ENCODE measurements at places on chromosomes 12 and 14.

DNA sequence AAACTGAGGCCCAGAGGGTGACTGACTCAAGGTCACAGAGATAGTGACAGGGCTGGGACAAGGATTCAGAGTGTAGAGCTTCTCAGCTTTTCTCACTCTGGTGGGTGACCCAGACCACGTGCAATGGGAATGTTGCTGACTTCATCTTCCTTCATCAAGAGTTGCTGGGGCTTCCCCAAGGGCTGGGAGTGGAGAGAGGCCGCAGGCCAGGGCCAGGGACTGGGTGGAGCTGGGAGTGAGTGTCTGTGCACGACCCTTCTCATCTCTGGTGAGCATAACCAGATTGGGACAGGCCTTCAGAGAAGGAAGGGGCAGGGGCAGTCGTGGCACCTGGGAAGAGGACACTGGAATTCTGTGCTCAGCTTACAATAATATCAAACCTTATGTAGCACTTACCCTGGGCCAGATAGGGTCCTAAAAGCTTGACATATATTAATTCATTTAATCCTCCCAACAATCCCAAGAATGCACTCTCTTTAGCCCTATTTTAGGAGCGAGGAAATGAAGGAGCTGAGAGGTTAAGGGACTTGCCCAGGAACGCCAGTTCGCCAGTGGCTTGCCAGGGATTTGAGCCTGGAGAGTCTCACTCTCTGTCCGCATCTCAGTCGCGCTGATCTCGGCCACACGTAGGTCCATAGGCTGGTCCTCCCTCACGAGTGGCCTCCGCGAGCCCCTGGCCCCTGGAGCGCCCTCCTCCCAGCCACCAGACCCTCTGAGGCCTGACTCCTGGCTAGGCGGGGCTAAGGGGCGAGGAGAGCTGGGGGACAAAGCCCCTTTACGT lies 15.8 kb downstream of the KRT18 start:
- no peak for DNase-seq

GRCh38 chr12:110785240-110785639 lies 42.5 kb upstream of the PPP1CC start:
- DNase-seq, result no peak

GRCh38 chr14:75141967-75142366 lies 15.1 kb upstream of the NEK9 start:
- no peak for DNase-seq

- no peak for DNase-seq
These were observed 158.9 kb upstream of the EEA1 start for GRCh38 chr12:93087840-93088610.

- DNase-seq, result peak; percentile 71
These were observed 89.7 kb downstream of the GLT1D1 start for GRCh38 chr12:128942960-128943477.

GRCh38 chr12:114476159-114476558 lies 70.2 kb upstream of the TBX5 start:
- no peak for DNase-seq

- DNase-seq, result no peak
These were observed 68.7 kb downstream of the EID3 start for GRCh38 chr12:104372061-104372720.

DNA sequence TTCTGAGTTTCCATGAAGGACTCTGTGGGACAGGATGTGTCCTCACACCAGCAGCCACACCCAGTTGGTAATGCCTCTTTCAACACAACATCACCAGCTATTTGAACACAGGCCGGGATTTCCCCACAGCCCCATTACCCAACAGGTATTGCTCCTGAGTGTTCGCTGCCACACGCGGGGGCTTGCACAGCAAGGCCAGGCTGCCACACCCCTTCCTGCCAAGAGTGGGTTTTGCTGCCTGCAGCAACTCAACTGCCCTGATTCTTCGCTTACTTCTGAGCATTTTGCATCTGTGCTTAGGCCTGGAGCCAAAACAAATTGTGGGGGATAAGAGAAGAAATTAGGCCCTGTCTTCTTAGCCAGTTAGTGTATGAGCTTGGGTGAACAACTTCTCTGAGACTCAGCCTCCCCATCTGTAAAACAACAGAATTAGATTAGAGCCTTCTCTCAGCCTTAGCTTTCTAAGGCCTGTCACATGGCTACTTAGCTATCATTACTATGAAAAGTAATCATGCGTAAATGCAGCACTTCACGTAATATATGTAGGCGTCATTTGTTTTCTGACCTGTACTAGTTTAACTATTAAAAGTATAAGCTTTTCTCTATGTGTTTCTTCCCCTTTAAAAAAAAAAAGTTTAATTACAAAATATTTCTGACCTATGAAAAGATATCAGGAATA lies 20.0 kb downstream of the CKAP4 start:
- no peak for DNase-seq

- no peak for DNase-seq
These were observed 2.6 kb upstream of the KRT71 start for GRCh38 chr12:52555577-52555976.

DNA sequence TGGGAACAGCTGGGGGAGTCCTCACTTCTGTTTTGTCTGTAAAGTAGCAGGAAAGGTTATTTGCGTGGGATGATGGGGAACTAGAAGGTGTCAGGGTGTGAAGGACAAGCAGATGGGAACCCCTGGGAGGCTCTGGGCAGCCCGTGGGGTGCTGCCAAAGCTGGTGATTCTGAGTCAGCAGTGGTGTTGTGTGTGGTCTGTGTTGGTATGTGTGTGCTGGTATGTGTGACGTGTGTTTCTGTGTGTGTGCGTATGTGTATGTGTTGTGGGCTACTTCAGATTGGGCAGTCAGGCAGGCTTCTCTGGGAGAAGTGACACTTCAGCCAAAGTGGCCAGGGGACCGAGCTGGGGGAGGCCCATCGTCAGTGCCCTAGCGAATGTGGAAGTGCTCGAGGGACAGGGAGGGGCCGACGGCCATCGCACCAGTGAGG lies 15.3 kb upstream of the BDKRB2 start:
- no peak for DNase-seq

GRCh38 chr12:63999853-64000252 lies 155.4 kb downstream of the SRGAP1 start:
- no peak for DNase-seq

- DNase-seq, result no peak
These were observed 5.5 kb upstream of the SERPINA11 start for GRCh38 chr14:94458096-94458495.

DNA sequence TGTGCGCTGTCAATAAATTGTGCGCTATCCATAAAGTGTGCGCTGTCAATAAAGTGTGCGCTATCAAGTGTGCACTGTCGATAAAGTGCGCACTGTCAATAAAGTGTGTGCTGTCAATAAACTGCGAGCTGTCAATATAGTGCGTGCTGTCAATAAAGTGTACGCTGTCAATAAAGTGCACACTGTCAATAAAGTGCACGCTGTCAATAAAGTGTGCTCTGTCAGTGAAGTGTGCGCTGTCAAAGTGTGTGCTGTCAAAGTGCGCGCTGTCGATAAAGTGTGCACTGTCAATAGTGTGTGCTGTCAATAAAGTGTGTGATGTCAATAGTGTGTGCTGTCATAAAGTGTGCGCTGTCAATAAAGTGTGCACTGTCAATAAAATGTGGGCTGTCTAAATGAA lies 2.9 kb upstream of the CHGA start:
- no peak for DNase-seq

DNA sequence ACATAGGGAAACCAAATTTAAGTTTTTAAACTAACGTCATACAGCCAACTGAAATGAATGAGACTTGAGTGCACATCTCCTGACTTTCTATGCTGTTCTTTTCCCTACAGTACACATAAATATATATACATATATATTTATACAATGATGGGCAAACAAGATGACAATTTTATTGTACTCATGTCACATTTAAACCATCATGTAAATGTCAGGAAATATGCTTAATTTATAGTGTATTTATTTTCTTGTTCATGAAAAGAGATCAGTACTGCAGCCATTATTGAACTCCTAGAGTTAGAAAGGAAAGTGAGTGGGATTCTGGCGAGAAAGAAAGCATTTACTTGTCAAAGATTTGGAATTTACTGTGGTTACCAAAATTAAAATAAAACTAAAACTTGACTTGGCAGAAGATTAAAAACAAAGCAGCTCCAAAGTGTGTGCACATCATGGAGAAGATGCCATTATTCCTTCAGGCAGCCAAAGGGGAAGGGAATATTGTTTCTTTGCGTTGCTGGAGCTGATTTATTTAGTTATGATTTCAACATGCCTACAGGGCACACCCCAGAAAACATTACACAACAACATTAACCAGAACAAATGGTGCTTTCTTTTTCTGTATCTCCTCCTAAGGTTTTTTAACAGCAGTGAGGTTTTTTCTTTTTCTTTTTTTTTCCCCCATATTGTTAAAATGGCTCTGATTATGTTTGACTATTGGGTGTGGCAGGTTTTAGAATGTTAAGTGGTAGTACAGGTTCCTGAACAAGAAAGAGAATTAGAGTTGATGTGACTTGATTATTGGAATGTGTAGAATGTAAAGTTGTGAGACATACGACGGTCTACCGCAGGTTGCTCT lies 144.6 kb downstream of the RAD51B start:
- DNase-seq, result no peak

GRCh38 chr14:85533023-85533860 lies 3.3 kb downstream of the FLRT2 start:
- DNase-seq, result no peak

DNA sequence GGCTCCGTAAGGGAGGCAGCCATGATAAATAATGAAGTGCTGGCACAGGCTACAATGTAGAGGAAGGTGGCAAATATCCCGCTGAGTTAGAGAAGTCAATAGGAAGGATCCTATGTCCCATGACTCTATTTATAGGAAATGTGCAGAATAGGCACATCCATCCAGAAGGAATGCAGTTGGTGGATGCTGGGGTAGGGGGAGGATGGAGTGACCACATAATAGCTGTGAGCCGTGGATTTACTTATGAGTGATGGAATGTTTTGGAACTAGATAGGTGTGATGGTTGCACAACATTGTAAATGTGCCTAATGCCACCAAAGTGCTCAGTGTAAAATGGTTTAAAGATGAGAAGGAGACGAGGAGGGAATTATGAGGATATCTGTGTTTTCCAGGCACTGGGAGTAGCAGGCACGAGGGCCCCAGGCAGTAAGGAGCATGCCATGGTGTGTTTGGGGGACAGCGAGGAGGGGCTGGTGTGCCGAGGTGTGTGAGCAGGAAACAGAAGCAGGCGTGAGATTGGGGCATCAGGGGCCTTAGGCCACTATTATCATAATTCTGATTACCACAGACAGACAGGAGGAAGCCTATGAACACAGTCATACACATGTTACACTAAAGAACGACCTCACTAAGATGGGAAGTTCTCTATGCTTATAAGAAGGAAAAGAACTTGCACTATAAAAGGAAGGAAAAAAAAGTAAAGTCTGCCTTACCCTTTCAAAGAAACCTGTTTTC lies 837.3 kb upstream of the TMEM132C start:
- DNase-seq, result no peak

DNA sequence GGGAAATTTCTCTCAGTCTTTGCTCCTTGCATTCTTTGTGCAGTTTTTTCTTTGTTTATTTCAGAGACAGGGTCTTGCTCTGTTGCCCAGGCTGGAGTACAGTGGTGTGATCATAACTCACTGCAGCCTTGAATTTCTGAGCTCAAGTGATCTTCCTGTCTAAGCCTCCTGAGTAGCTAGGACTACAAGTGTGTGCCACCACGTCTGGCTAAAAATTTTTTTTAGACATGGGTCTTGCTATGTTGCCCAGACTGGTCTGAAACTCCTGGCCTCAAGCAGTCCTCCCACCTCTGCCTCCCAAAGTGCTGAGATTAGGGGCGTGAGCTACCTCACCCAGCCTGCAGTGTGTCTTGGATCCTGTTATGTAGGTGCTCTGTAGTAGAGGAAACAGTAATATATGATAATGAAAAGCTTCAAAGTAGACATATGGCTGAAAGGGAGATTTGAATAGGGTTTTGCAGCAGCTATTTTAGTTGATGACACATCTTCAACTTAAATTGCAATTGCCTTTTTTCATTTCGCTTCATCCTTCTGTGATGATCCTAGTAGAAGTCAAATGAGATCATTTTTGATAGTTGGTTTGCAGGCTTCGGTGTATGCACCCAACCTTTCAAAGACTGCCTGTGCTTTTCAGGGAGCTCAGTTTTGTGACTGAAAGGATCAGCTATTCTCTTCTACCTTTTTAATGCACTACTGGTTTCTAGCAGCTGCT lies 75.4 kb downstream of the FUT8 start:
- DNase-seq, result no peak

Data from NCI-H1417 treated with DMSO at 0.1 percent for 48 hours (cell line).